ENCODE measurements at places on chromosomes 11 and 22.

DNA sequence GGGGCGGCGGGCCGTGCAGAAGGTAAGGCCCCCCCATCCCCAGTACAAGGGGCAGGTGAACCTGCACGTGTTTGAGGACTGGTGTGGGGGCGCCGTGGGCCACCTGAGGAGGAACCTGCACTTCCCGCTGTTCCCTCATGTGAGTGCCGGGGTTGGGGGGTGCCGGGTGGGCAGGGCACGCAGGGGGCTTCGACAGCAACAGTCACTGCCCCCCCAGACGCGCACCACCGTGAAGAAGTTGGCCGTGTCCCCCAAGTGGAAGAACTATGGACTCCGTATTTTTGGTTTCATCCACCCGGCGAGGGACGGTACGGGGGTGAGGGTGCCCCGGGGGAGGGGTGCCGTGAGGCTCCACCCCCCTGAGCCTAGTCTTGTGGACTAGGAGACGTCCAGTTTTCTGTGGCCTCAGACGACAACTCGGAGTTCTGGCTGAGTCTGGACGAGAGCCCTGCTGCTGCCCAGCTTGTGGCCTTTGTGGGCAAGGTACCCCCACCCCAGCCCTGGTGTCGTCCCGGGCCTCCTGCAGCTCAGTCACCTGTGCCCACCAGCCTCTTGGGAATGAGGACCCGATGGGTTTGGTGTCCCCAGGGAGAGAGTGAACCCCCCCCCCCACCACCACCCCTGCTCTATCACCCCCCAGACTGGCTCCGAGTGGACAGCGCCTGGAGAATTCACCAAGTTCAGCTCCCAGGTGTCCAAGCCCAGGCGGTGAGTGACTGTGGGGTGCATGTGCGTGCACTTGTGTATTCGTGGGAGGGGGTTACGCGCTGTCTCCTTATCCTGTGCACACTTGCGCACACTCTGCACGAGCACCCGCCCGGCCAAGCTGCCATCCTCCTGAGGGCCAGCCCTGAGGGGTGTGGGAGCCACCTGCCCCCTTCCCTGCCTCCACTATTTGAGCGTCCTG lies 3.8 kb downstream of the B4GALNT4 start:
- no peak for DNase-seq

- DNase-seq = no peak
Measured at GRCh38 chr11:107337917-107338316, 119.7 kb downstream of the CWF19L2 start.

DNA sequence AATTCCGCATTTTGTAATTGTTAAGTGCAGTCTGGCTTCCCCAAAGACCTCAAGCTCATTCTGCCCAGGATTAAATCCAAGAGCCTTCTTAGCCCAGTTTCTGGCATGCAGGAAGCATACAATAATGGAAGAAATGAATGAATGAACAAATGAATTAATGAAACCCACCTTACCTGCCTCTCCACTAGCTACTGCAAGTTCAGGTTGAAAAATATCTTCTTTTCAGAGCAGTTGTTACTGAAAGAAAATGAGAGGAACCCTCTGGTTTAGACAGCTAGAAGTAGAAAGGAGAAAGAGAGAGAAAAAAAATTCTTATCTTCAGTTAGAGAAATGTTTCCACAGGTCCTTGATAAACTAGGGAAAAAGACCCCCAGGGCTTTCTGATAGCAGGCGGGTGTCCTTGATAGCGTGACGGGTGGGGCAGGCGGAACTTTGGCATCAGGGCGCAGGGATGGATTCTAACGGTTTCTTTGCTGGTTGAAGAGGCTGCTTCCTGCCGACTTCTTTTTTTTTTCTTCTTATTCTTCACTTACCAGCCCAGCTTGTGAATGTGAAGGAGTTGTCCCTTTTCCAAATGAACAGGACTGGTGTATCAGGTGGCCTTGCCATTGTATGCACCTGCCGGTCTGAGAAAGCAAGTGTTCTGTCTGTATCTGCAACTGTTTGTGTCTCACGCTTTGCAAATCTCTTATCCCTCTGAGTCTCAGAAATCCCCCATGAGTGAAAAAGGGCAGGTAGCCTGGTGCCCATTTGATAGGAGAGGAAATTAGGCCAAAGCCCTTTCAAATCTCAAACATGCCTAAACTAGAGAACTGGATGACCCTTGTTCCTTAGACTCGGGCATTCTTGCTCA lies 10.0 kb downstream of the LMO2 start:
- no peak for DNase-seq

- no peak for DNase-seq
Measured at GRCh38 chr11:65429068-65429681, 6.6 kb downstream of the NEAT1 start.

DNA sequence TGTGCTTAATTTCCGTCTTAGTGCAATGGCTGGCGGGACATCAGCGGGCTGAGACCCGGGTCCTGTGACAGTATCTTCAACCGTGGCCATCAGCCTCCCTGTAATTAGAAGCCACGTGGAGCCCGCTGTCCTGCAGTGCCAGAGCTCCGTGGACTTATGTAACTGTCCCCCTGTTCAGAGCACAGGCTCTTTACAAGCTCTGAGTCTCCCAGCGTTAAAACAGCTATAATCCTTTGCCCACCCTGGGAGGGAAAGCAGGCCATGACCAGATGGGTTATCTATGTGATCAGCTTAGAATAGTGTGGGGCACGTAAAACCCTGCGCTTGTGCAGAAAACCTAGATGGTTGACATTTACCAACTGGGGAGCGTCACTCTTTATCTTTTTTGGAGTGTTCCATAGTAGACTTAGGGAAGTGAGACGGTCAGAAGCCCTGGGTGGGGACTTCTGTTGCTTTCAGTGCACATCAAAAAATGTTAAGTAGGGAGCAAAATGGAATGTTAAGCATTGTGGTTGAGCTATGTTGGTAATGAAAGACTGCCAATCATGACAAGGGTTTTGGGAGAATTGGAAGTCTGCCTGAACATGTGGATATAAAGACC lies 103.5 kb upstream of the CADM1 start:
- no peak for DNase-seq

DNA sequence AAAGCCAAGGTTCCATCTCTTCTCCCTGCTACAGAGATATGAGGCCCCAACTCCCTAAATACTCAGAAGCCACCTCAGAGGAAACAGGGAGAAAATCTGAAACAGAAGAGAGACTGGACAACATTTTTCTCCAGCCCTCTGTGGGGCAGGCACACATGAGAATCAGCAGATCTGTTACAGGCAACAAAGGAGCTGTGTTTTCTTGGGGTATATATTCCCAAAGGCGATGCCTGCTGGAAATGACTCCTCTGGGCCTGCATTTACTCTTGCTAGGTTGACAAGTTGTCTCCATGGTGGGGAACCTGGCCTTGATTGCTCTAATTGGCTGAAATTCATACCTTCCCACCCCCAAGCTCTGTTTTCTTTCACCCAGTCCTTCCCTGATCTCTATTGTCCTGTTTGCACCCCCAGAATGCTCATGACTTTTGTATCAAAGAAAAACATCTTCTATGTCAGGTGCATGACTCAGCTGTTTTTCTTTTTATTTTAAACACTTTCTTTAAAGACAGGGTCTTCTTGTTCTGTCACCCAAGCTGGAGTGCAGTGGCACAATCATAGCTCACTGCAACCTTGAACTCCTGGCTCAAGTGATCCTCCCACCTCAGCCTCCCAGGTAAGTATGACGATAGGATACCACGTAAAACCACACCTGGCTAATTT lies 23.5 kb upstream of the P2RY6 start:
- no peak for DNase-seq

GRCh38 chr11:62345861-62346260 lies 8.6 kb downstream of the ASRGL1 start:
- DNase-seq = no peak

- DNase-seq = no peak
Measured at GRCh38 chr11:61292356-61292755, 2.8 kb downstream of the VWCE start.

GRCh38 chr11:35654711-35655110 lies 7.9 kb upstream of the TRIM44 start:
- DNase-seq = no peak

GRCh38 chr11:87908086-87908485 lies 267.2 kb downstream of the RAB38 start:
- no peak for DNase-seq

GRCh38 chr11:58573451-58574104 lies 2.1 kb downstream of the LPXN start:
- peak; percentile 67 for DNase-seq

- no peak for DNase-seq
Measured at GRCh38 chr22:26127126-26127525, 42.1 kb upstream of the SEZ6L start.

All from stimulated activated CD4-positive, alpha-beta T cell treated with anti-CD3 and anti-CD28 coated beads, Interleukin-12 subunit alpha, Interleukin-12 subunit beta, amount 100 ng/mL, for 24 hours (primary cell).